SJSA1 (cell line): ENCODE measurements at places on chromosomes 11 and 22.

DNA sequence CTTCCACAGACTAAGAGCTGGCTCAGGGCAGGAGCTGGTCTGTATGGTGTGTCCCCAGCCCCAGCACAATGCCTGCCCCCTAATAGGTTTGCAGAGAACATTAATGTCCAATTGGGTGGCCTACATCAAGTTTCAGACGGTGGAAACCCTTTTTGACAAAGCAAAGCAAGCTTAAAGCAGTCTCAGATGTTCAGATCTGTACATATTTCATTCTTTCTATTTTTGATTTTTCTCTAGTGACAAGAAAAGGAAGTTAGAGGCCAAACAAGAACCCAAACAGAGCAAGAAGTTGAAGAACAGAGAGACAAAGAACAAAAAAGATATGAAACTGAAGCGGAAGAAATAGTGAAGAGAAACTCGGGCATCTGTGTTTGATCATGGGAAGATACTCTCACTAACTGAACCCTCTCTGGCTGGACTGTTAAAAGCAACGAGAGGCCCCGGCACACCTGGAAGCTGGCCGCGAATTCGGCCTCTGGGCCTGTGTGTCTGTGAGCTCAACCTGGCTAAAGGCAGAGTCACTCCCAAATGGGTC is 40.5 kb downstream of the NAT10 start:
- H3K4me3 ChIP-seq = no peak overlapping the region
- peaks cover 94% of the 10 kb centered on the region for H3K36me3 ChIP-seq
- no peak for DNase-seq
- no peaks in the 10 kb centered on the region for H3K4me1 ChIP-seq

DNA sequence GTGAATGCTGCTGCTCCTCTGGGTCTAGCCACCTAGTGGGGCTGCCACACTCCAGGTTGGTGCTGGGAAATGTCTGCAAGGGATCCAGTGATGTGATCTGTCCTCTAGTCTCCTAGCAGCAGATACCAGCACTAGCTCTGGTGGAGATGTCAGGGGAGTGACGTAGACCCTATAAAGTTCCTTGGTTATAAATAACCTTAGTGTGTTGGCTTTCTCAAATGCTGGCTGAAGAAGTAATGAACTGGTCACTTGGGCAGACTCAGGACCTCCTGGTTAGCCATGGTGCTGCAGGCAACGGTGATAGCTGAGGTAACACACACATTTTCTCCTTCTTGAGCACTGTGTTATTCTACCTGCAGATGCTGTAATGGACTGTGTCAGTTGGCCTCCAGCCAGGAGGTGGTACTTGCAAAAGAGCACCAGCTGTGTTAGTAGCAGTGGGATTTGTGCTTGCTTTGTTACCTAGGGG is 35.5 kb downstream of the BBOX1 start:
- H3K27ac ChIP-seq = no peak overlapping the region
- H3K36me3 ChIP-seq = no peaks in the 10 kb centered on the region
- no peak for DNase-seq
- no peaks in the 10 kb centered on the region for H3K27me3 ChIP-seq
- no peak overlapping the region for H3K4me3 ChIP-seq

- H3K4me3 ChIP-seq = no peak overlapping the region
- no peaks in the 10 kb centered on the region for H3K36me3 ChIP-seq
- peaks cover 19% of the 10 kb centered on the region for H3K4me1 ChIP-seq
Observed at GRCh38 chr22:26642465-26643417, 14.6 kb upstream of the MIAT start.

- no peaks in the 10 kb centered on the region for H3K4me1 ChIP-seq
- no peak for DNase-seq
- no peak overlapping the region for H3K27ac ChIP-seq
- no peaks in the 10 kb centered on the region for H3K36me3 ChIP-seq
- no peaks in the 10 kb centered on the region for H3K27me3 ChIP-seq
- H3K4me3 ChIP-seq = no peak overlapping the region
Observed at GRCh38 chr11:99585606-99586005, 564.9 kb downstream of the CNTN5 start.

- no peaks in the 10 kb centered on the region for H3K4me1 ChIP-seq
- no peak overlapping the region for H3K27ac ChIP-seq
- peaks cover 6% of the 10 kb centered on the region; the same call in 1 of the 2 replicates for H3K27me3 ChIP-seq
- DNase-seq = no peak
Observed at GRCh38 chr11:13885083-13885482, 77.4 kb upstream of the SPON1 start.
